ENCODE measurements at places on chromosomes 11 and 22.

DNA sequence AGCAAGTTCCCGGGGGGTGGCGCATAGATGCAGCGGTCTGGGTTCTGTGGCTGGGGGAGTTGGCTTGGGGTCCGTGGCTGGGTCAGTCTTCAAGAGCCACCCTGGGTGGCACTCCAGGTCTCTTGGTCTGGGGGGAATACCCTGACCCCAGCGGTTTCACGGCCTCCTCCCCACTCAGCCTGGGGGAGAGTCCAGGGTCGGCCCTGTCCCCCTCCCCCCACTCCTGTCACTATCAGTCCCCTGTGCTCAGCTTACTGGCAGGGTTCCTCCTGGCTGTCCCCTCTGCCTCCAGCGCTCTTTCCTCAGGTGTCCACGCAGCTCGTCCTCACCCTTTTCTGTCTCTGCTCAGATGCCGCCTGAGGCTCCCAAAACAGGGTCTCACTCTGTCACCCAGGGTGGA, 68.5 kb upstream of the PARVG start:
- no peak for DNase-seq

- DNase-seq = no peak
Measured at GRCh38 chr11:119990309-119991021, 147.4 kb downstream of the TRIM29 start.

DNA sequence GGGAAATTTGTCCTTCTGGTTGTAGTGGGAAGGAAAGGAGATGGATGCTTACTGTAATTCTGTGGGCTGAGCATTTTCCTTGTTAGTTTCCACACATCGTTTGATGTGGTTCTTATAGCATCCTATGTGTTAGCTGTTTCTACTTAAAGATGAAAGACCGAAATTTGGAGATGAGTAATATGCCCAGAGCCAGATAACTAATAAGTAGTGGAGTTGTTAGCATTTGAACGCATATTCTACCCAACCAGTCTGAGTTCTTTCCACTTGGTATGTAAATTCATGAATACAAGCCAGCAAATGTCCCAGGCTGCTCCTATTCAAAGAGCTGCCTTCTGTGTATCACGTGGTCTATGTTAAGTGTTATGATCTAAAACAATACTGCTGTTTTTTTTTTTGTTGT, 14.6 kb downstream of the SPECC1L start:
- DNase-seq = no peak

- DNase-seq = peak; percentile 28
Measured at GRCh38 chr11:126357969-126358762, 2.7 kb downstream of the ST3GAL4 start.

DNA sequence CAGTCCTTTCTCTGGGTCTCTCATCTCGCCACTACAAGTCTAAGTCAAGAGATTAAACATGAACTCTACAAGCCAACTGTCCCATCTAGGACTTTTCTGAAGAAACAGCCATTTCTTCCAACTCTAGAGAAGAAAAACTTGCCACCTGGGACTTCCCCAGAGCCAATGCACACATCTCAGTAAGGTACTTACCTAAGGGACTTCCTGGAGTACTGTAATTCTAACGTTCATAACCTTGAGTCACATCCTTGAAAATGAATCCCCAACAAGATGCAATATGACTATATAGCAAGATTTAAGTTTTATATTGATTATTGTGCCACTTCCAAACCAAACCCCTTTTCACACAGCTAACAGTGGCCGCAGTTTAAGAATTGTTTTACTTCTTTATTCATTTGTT, 11.9 kb upstream of the ISX start:
- no peak for DNase-seq

- no peak for DNase-seq
Measured at GRCh38 chr22:39731881-39732555, 161.5 kb downstream of the CACNA1I start.

GRCh38 chr11:8386134-8386864, 122.6 kb upstream of the LMO1 start:
- DNase-seq = no peak

DNA sequence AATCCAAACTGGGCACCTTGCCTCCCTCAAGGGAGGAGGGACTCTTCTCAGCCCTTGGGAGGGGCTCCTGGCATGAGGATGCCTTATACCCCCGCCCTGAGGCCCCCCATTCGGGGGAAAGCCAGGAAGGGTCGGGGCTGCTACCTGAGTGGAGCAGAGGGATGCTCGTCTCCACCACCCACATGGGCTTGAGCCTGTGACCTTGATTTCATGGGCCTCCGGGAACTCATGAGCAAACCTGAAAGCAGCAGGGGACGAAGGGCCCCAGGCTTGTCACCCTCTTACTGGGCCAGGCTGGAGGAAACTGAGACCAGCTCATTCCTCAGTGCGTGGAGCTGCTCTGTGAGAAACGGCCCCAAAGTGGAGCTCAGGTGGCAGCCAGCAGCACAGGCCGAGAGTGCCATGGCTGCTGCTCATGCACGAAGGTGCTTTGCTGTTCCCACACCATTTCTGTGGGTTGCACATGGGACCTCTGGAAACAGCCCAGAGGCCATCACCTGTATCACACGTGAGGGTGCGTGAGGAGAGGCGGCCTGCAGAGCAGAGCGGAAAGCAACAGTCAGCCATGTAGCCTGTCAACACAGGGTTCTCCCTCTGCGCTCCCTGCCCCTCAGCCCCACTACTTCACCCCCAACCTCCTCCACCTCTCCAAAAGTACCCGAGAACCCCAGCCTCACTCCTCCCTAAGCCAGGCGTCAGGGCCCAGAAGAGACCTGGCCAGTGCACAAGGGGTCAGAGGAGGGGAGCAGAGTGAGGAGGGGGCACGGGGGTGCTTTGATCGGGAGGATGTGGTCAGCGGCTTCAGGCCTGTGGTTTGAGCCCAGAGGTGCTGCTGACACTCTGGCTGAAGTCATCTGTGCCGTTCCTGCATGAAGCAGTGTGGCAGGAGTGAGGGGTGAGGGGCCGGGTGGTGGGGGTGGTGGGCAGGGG, 14.1 kb upstream of the IL2RB start:
- DNase-seq = no peak

GRCh38 chr22:47147572-47147971, 385.1 kb downstream of the TBC1D22A start:
- DNase-seq = no peak

GRCh38 chr11:130478204-130478701, 29.8 kb downstream of the ADAMTS15 start:
- DNase-seq = no peak

- peak; percentile 61 for DNase-seq
Measured at GRCh38 chr11:110490886-110491285, 61.1 kb downstream of the FDX1 start.

GRCh38 chr11:109527496-109527895, 105.5 kb downstream of the C11orf87 start:
- no peak for DNase-seq

DNA sequence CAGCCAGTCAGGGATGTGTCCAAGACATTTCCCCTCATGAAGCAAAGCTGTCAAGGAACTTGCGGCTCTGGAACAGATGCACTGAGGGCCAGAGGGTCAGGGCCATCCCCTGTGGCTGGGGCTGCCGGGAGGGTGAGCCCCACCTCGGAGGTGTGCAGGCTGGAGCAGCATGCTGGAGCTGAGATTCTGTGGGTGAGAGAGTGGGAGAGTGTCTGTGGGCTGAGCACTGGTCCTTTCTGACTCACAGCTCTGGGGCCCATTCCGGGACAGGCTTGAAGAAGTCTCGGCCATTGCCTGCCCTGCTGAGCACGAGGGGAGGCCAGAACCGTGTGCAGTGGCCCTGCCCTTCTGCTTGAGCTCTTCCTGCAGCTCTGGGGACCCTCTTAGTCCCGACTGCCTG, 2.1 kb downstream of the OMP start:
- no peak for DNase-seq

DNA sequence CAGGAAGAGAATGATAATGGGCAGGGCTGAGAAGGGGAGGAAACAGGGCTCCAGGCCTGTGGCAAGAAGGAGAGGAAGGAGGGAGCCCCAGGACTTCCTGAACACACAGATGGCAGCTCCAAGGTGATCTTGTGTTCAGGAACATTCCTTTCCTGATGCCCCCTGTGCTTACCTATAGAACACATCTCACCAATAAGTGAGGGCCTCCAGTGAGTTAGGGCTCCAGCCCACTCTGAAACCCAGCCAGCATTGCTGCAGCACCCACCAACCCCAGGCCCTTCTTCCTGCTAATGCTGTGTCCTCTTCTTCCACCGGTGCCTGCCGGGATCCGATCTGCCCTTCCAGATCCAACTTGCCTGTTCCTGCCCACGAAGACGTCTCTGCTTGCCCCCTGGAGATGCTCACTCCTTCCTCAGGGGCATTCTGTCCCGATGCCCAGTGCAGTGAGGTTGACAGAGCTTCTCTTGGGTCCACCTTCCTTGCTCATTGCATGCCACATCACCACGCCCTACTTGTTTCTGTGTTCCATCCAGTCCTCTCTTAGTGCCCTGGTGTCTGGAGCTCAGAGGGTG, 17.4 kb downstream of the ANKK1 start:
- DNase-seq = no peak

DNA sequence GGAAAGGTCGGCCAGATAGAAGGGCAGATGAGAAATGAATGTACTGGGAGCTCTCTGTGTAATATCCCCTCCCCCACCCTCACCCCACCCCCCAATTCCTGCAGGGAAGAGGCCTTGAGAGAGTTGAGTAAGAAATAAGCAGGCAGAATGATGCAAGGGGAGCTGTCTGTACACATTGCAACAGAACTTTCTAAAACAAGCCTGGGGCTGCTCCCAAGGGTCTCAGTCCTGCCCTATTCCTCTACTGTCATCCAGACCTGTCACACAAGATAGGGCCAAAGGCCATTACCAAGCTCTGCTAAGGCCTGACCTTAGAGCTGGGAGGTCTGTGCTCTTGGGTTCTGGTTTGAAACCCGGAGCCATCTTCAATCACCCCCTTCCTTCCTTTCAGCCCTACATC, 5.7 kb upstream of the DGAT2 start:
- peak; percentile 73 for DNase-seq

DNA sequence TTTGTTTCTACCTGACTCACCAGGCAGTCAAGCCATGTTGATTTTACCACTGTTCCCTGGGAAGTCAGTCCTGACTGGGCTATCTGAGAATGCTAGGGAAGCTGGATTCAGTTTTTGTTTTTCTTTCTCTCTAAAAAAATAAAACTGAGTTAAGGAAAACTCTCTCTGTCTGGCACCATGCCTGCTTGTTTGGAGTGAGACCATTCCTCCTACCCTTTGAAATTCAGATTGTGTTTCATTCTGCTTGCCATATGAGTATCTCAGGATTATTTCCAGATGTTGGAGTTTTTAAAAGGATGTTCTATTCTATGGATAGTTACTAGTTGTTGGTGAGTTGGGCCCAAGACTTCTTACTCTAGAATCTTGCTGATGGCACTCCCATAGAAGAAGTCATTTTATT, 1917.0 kb downstream of the LRRC4C start:
- DNase-seq = no peak

DNA sequence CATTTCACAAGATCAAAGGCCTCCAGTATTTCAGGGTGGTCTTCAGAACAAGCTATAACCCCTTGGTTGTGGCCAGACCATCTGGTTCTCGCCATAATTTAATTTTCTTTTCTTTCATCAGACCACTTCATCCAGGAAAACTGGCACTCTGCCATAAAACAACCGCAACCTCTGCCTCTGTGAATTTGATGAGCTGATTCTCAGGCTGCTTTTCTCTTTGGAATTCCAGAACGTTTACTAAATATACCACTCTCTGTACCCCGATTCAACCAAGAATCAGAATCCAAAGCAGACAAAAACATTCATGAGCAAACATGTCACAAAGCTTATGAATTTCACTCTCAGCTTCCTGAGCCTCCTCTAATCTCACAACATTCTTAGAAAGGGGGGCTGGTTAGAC, 331.8 kb upstream of the SYN3 start:
- DNase-seq = no peak

- DNase-seq = peak; percentile 50
Measured at GRCh38 chr11:13207665-13208594, 69.7 kb upstream of the BMAL1 start.

DNA sequence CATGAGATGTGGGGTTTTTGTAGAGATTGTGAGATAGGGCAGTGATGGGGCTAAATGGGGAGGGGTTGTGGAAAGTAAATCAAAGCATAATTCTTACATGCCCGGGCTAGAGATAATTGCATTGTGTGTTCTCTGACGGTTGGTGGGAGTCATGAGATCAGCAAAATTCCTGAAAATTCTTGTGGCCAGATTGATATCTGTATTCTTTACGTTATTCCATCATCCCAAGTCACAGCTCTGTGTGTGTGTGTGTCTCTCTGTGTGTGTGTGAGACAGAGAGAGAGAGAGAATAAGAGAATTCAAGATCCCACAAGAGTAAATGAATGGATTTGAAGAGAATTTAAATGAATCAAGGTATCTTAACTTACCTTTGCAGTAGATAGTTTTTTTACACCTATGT, 138.6 kb upstream of the ARHGAP20 start:
- no peak for DNase-seq

GRCh38 chr11:67666676-67667489, 7.5 kb downstream of the ALDH3B2 start:
- DNase-seq = no peak

GRCh38 chr22:27349456-27349855, 452.1 kb downstream of the MN1 start:
- no peak for DNase-seq

DNA sequence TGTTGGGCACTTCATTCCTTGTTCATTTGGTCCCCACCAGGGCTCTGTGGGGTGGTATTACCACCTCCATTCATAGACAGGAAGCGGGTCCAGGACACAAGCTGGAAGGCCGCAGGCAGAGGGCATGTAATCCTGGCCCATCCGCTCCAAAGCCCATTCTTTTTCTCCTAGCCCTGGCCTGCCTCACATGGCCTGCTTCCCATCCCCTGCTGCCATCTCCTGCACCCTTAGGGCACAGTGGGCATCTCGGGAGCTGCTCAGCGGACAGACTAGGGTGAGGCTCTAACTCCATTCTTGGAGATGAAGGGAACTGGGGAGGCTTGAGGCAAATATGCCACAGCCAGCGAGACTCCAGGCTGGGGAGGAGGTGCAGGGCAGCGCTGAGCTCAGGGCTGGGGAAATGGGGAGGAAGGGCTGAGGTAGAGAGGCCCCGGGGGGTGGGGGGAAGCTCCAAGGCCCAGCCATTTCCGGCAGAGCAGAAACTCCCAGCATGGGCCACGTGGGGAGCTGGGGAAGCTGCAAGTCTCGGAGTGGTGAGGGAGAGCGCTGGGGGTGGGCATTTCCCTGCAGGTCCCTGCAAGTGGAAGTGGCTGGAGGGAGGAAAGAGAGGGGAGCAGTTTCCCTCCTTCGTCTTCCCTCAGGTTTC, 14.3 kb upstream of the BCL9L start:
- DNase-seq = peak; percentile 66

DNA sequence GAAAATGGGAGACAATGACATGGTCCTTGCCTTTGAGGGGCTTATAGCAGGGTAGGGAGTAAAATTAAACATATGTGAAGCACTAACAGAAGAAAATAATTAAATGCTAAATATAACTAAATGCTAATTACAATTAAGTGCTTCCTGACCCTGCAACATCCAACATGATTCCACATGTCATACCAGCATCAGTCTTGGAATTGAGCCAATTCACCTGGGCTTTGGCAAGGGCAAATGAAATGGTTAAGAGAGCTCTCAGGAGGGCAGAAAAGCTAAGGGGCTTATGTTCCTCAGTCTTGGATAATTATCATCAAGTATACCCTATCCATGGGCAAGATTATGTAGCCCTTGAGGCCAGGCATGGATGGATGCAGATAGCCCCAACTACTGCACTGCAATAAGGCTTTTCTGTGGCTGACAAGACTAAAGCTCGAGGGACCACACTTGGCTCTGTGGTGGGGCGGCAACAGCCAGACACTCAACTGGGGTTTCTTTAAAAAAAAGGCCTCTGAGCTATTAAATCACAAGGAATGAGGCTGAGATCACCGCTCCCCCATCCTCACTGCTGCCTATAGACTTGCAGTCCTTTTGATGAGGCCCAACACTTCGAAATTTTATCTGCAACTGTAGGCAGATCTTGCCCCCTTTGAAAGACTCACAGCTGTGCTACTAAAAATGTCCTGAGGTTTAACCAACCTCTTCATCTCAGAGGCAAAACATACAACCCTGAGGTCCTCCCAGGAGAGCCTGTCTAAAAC, 39.0 kb downstream of the IL18BP start:
- DNase-seq = no peak
